IMR-90 (cell line): ENCODE measurements at places on chromosomes 13 and 19.
A peak's percentile ranks its signal among the peaks of the same experiment; 100 is the strongest.

GRCh38 chr13:36038785-36039555 lies 92.2 kb downstream of the DCLK1 start:
- DNase-seq, result no peak

DNA sequence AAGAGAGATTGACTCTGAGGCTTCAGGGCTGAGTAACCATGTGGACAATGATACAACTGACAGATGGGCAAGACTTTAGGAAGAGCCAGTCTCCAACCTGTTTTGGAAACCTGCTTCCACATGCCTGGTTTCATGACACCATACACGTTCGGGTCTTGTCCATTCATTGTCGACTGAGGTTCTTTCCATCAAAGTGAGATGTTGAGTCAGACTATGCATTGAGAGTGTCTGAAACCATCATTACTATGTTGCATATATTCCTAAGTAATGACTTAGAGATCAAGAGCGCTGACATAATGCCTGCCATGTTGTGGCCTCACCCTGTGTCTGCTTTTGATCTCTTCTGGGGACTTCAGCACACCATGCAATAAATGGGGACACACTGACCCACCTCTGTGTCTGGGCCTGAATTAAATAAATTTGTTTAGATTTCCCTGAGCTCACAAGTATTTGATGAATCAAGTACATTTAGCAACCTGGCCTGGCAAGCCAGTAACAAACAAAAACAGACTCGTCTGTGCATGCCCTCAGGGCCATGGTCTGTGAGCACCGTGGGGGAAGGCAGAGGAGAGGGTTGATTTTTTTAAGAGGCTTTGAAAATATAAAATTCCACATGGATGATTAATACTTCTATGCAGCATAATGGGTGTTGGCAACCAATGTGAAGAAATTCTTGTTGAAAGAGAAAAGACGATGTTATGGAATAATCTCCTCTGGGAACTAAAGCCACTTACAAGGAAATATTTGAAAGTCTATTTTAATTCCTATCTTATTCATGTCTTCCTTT lies 49.9 kb upstream of the UBAC2 start:
- DNase-seq, result peak; percentile 27

- no peak for DNase-seq
Measured at GRCh38 chr13:70391678-70392077, 283.4 kb upstream of the KLHL1 start.

DNA sequence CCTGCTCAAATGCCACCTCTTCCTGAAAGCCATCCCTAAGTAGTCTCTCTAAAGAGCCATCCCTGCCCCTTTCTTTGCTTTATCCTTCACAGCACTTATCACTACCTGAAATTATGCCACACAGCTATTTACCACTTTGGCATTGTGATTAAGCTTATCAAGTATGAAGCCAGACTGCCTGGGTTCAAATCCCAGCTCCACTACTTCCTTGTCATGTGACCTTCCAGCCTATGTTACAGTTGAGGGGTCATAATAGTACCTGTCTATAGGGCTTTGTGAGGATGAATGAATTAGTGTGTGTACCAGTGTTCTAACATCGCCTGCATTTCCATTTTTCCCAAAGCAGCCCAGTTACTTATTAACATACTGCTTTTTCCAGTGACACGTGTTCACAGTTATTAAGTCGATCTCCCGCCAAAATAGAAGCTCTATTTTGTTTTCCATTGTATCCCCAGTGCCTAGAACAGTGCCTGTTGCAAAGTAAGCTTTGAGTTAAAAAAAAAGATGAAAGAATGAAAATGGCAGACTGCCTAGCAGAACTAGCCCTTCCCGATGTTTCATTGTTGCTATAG lies 32.8 kb downstream of the ZSWIM9 start:
- no peak for DNase-seq

DNA sequence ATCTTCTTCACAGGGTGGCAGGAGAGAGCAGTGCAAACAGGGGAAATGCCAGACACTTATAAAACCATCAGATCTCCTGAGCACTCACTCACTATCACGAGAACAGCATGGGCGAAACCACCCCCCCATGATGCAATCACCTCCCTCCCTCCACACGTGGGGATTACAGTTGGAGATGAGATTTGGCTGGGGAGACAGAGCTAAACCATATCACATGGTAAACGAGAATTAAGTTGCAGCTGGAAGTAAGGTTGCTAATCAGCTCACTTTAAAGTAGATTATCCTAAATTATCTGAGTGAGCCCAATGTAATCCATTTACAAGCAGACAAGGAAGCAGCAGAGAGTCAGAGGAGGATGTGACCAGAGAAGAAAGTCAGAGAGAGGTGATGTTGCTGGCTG lies 102.2 kb upstream of the IPO5 start:
- no peak for DNase-seq

- DNase-seq, result no peak
Measured at GRCh38 chr19:37635076-37636056, 19.9 kb downstream of the ZFP30 start.

DNA sequence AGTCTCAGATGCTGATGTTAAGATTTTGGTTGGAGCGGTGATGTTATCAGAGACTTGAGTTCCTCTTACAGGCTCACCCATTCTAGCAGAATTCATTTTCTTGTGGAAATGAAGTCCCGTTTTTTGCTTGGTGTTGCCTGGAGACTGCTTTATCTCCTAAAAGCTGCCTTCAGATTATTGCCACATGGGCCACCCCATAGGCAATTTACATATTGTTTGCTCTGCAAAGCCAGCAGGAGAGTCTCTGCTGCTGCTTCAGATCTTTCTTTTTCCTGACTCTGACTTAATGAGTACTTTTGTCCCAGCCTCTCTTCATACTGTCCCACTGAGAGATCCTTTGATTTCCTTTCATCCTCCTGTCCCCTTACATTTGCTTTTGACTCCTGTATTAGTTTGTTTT lies 114.6 kb downstream of the TDRD3 start:
- DNase-seq, result no peak

DNA sequence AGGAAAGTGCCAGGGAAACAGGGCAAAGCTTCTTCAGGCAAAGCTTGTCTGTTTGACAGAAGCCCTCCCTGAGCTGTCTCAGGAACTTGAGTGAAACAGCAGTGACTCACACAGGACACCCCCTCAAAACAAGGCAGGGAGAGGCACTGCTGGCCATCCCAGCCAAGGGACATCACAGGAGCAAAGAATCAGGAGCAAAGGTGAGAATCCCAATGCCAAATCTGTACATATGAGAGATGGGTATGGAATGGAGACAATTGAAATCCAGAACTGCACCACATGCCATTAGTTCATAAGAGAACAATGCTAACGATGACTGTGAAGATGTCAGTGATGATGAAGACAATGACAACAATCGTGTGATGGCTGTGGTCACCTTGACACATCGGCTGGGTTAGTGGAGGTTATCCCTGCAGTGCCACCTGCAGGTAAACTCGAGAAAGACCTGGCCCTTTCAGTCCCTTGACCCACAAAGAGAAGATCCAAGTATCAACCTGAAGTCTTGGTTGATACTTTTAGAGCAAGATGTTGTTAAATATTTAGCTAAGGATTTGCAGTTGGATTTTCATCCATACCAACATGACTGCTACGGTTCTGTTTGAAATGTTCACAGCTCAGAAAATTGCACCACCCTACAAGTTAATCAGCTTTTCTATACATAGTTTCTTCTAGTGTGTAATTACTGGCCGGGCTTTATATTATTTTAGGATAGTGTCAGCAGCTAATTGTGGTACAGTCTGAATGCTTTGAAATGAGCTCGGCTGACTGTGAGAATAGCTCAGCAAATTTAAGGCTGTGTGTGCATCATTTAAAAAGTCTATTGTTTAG lies 42.0 kb upstream of the IPO5 start:
- DNase-seq, result peak; percentile 32

GRCh38 chr13:33873251-33873908 lies 55.4 kb downstream of the RFC3 start:
- DNase-seq, result no peak

- no peak for DNase-seq
Measured at GRCh38 chr19:31180907-31181306, 168.3 kb downstream of the TSHZ3 start.

DNA sequence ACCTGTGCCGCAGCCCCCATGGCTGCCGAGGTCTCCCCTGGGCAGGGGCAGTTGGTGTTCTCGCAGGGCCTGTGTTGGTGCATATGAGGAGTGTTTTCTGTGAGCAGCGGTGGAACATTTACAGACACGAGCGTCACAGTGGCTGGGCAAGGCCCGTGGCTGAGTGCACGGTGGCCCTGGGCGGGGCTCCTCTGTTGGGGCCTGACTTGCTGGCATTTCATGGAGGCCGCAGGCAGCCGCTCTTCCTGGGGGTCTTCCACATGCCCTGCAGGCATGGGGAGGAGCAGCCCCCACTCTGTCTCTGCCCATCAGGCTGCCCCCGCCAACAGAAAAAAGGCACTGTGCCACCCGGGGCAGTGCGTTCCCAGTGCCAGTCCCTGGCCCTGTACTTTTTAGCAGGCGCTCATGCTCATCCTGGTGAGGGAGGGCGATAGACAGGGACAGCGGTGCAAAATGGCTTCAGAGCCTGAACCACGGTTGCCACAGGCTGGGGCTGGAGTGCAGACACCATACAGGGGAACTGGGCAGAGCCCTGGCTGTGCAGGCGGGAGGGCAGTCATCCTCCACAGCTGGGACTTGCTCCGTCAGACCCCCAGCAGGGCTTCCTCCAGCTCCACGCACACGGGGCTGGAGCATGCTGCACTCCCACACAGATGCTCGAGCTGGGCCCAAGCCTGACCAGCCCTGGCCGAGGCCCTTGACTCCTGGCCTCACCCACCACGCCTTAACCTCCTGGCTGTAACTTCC lies 23.5 kb downstream of the TFDP1 start:
- no peak for DNase-seq

GRCh38 chr19:2357279-2358206 lies 2.5 kb upstream of the TMPRSS9 start:
- DNase-seq, result no peak

DNA sequence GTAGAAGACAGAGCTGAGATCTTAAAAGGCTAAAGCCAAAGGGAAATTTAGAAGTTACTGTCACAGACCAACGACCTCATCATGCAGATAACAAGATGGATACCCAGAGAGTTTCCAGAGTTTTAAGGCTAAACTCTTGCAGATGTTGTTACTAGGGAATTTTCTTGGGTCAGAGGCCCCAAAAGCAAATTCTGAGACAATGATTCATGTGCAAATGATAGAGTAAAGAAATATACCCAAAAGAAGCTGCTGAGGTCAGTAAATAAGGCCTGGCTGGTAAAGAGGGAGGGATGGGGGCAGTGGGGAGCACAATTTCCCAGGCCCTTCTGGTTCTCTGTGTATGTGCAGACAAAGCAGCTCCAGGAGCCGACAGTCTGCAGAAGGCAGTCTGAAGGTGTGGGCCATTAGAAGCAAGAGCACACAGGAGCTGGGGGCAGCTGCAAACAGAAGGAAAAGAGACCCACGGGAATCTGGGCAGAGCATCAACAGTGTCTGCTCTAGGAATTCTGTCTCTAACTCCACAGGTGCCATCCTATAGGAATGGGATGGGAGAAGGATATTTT lies 330.8 kb downstream of the TBC1D4 start:
- peak; percentile 52 for DNase-seq

GRCh38 chr13:43316946-43317353 lies 293.6 kb downstream of the DNAJC15 start:
- DNase-seq, result peak; percentile 67

- DNase-seq, result no peak
Measured at GRCh38 chr19:18517606-18518005, 4.3 kb downstream of the ELL start.

DNA sequence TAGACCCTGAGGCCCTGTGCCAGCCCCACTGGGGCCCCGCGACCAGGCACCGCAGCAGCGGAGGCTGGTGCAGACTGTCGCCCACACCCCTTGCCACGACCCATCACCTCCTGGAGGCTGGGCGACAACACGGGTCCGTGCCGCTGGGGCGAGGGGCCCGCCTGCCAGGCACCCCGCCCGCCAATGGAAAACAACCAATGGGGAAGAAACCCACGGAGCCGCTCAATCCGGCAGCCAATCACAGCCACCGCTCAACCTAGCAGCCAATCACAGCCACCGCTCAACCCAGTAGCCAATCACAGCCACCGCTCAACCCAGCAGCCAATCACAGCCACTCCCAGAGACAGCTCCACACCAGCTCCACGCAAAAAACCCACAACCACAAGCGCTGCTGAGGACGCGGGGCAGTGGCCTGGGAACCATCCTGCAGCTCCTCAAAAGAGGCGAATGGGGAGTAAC lies 29.7 kb downstream of the GPX4 start:
- DNase-seq, result no peak

DNA sequence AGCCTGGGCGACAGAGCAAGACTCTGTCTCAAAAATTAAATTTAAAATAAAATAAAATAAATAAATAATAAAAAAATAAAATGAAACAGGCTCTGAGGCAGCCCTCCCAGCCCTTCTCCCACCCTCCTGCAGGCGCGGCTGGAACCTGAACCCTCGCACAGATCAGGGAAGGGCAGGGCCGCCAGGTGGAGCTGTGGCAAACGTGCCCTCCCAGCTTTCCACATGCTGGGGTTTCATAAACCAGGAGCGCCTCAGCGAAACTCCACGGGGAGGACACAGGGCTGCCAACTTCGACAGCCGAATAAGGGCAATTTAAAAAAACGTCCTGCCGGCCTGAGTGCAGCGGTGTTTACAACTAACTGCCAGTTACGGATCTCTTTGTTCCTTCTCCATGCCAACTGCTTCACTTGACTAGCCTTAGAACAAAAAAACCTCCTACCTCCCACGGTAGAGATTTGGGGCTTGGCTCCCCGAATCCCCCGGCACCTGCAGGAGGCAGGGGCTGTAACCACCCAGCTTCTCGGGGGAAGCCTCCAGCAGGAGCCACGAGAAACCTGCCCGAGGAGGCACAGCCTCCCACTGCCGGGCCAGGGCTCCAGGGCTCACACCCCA lies 15.9 kb downstream of the ZNF787 start:
- DNase-seq, result peak; percentile 33

- no peak for DNase-seq
Measured at GRCh38 chr19:46404753-46405468, 8.5 kb downstream of the CCDC8 start.

DNA sequence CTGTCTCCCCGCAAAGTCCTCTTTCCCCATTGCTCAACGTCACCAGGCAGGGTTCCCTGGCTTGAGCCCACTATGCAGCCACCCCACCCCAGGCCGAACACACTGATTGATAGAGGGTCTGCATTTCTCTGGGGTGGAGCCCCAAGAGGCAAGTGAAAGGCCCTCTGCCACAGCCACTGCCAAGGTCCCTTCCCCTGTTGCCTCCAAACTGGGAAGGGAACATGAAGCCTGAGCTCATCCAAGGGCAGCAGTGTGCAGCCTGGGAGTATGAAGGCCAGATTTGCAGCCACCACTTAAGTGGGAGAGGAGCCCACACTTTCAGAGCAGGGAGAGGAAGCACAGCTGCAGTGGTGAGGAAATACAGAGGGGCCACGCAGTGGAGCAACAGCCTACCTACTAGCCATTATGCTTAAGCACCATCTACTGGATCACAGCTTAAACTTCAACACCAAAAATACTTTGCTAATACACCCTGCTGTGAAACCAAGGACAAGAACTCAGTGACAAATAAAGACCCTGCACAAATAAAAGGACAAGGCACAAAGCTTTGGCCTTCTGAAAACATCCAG lies 48.6 kb downstream of the UBL3 start:
- DNase-seq, result peak; percentile 20
